Fibroblast of skin of right quadriceps (primary cell): ENCODE measurements at places on chromosomes 1 and 21.
A peak's percentile ranks its signal among the peaks of the same experiment; 100 is the strongest.

DNA sequence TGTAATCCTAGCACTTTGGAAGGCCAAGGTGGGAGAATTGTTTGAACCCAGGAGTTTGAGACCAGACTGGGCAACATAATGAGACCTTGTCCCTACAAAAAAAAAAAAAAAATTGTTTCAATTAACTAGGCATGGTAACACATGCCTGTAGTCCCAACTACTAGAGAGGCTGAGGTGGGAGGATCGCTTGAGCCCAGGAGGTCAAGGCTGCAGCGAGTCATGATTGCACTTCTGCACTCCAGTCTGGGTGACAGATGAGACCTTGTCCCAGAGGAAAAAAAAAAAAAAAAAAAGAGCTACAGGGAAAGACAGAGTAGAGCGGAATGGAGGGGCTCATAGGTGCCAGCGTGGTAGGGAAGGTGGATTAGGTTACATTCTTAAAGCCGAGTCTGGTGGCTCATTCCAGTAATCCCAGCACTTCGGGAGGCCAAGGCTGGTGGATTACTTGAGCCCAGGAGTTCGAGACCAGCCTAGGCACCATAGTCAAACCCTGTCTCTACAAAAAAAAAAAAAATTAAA is 21.0 kb upstream of the PADI6 start:
- no peak for DNase-seq

GRCh38 chr1:14696761-14697160 is 98.3 kb downstream of the KAZN start:
- DNase-seq, result no peak

DNA sequence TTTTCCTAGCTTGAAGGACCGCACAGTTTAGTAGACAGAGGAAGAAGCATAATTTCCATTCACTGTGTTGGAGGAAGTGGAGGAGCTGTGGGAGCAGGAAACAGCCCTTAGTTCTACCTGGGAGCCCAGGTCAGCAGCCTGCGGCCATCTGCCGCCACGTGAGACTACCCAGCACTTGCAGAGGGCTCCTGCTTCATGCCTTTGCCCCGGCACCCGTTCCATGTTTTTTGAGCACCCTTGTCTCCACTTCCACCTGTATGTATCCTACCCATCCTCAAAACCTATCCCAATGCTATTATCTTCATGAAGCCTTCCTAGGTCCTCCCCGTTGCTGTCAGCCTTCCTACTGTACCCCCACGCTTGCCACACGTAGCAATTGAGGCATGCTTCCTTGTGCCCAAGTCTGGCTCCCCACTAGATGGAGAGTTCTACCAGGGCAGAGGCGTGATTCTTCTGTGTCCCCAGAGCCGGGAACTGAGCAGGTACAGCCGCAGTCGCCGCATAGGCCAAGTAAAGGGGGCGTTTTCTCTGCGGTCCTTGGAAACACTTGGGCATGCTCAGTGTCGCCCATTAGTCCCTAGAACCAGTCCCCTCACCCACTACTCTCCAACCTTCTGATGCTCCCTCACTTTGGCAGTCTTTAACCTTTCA is 1.9 kb downstream of the SLC6A9 start:
- DNase-seq, result no peak

DNA sequence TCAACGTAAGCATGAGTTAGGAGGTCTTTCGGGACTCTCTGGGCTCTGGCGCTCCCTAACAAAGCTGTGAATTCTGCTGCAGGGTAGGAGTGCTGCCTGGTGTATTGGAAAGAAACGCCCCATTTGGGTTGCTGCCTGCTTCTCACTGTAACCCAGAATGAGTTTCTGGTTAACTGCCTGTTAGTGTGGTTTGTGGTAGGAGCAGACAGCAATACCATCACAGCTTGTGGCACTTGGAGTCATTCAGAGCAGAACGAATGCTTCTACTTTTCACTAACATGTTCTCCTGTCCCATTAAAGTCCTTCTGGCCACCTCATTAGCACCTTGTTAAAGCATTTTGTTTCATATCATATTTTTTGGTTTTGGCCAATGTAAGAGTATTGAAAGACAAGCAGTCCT is 18.1 kb downstream of the MAP3K7CL start:
- peak; percentile 80 for DNase-seq

GRCh38 chr1:173267453-173267945 is 60.4 kb upstream of the TNFSF4 start:
- DNase-seq, result peak; percentile 98

- peak; percentile 94 for DNase-seq
These were observed 10.5 kb upstream of the SRP9 start for GRCh38 chr1:225766967-225767633.

GRCh38 chr1:201539561-201540431 is 869 bp downstream of the NAV1 start:
- peak; percentile 79 for DNase-seq

- DNase-seq, result no peak
These were observed 76.5 kb upstream of the CTTNBP2NL start for GRCh38 chr1:112319371-112320040.

- DNase-seq, result peak; percentile 24
These were observed 849 bp downstream of the NFIA start for GRCh38 chr1:61083013-61083806.

DNA sequence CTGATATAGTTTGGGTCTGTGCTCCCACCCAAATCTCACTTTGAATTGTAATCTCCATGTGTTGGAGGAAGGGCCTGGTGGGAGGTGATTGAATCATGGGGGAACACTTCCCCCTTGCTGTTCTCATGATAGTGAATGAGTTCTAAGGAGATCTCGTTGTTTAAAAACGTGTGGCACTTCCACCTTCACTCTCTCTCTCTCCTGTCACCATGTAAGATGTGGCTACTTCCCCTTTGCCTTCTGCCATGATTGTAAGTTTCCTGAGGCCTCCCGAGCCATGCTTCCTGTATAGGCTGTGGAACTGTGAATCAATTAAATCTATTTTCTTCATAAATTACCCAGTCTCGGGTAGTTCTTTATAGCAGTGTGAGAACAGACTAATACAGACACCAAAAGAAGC is 40.4 kb downstream of the FRRS1 start:
- no peak for DNase-seq

GRCh38 chr1:227174164-227174563 is 144.1 kb downstream of the CDC42BPA start:
- peak; percentile 86 for DNase-seq

DNA sequence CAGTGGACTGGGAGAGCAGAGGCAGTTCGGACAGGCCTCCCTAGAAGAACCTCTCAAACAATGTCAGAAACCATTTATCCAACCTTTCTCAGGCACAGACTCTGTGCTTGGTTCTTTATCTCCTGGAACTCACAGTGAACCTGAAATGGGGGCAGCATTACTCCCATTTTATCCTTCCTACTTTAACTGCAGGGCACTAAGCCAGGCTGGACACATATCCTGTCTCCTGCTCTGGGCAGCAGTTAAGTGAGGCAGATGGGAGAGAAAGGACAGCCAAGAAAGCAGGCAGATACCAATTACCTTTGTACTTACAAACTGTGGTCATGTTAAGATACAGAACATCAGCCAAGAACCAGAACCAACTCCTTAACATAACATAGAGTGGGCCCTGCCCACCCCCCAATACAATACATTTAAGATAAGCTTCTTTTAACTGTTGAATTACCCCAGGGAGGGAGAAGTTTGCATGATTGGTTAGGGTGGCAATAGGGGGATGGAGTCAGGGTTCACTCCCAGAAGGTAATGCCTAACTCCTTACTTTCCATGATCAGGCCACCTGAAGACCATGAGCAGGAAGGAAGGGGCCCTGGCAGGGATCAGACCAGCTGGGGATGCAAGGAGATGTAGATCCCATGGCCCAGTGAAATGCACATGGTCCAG is 10.9 kb downstream of the KDF1 start:
- no peak for DNase-seq

DNA sequence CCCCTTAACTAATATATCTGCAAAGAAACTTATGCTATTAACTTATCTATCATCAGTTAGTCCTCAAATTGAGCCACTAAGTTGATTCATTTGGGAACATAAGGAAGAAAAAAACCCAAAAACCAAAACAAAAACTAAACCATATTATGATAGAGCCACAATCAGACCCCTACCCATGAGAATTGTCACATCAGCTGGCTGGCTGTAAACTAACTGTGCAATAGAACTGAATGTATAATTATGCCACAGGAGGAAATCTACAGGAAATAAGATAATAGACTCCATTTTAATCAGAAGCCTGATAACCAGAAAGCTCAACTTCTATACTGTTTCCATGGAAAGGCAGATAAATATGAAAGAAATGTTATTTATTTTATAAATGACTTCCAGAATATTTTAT is 110.0 kb downstream of the RGL1 start:
- DNase-seq, result no peak

DNA sequence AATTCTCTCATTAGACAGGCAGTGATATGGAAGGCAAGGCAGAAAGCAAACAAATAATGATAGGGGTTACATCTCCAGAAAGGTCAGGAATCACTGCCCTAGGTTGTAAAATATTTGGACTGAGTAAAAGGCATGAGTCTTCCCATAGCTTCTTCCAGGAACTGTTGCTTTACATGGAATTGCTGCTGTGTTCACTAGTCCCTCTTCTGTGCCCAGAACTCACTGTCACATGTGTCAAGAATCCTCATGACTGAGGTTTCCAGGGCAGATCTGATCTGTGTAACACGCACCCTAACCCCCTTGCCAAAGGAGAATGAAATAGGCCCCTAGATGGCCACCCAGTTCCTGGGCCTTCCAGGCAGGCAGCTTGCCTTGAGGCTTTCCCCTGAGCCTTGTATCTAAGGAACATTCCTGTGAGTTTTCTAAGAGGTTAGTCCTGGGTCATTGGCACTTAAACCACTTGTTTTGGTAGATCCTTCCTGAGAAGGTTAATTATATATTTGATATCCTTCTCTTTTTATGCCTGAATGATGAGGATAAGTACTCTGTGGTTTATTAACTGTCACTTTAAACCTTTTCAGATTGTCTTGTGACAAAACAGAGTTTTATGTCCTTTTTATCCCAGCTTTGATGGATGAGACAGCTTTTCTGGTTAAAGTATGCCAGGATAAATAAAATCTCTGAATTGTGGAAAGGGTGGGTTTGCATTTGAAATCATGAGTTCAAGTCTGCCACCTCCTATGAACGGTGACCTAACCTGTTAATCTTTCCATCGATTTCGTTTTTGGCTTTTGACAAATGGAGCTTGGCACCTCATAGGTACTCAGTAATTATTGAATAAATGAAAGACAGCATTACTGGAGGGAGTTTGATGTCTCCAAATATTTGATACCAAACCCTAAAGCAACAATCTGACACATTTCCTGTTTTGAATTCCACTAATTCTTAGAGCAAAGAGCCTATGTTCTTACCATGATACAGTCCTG is 163.3 kb downstream of the DHRS3 start:
- DNase-seq, result peak; percentile 76

- no peak for DNase-seq
These were observed 209.5 kb downstream of the TOMM20 start for GRCh38 chr1:234918961-234919761.

DNA sequence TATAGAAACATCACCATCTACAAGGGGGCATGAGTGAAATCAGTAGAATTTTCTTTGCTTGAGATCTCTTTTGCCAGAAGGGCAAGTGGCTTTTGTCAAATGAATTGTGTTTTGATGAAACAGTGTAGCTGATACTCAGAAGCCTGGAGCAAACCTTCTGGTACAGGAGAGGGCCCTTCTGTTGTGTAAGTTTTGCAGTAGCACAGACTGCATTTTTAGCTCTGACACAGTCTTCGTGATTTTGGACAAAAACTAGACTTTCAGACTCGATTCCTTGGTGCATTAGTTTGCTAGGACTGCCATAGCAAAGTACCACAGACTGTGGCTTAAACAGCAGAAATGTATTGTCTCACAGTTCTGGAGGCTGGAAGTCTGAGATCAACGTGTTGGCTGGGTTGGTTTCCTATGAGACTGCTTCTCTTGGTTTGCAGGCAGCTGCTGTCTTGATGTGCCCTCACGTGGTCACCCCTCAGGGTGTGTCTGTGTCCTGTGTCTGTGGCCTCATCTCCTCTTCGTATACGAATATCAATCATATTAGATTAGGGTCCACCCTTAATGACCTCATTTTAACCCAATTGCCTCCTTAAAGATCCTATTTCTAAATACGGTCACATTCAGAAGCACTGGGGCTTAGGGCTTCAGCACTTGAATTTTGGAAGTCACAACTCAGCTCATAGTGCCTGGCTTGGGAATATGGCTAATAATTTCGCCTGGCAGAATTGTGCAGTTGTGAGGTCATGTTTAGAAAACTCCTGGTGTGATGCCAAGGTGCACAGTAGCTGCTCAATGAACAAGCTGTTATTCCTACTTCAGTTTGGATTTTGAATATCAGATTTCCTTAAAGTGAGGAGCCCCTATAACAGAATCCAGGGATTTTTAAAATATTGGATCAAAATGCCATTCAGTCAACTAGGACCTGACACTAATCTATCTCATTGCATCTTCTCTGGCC is 21.2 kb upstream of the DISC1 start:
- no peak for DNase-seq

DNA sequence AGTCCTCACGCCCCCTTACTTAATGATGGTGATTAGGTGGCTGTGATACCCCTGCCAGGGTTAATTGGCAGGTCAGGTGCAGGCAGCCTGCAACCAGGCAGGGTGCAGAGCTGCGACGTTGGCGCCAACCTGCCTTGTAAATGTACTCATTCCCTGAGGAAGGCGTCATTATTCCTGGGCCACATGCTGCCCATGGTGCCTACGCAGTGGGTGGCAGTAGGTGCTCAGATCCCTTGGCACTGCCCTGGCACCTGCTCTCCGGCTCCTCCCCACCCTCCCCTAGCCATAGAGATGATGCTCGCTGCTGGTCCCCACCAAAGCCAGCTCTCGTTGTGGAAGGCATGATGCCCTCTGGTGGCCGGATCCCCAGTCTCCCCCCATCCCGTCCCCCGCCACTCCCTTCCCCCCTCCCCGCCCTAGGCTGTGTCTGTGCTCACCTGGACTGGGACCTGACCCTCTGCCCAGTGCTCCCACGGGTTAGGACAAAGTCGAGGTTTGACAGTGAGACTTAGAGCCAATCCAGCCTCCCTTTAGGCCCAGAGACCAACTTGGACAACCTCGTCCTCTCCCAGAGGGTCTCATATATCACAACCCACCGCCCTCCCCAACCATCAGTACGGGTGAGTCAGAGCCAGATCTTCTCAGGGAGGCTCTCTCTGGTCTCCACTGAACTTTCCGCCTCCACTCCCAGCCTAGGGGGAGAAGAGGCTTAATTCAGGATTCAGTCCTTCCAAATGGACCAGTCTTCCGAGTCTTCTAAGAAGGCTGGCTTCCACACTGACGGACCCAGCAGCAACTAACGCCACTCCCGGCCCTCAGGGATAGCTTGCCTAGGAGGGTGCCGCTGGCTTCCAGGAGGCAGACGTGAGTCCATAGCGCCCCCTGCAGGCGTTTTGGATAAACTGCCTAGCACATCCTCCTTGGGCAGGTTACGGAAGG is 5.7 kb downstream of the KRTCAP2 start:
- DNase-seq, result peak; percentile 73
